ENCODE measurements at places on chromosomes 16 and 17. TPM values are rescaled to one million over a fixed set of nuclear protein-coding genes. Genes with fewer than 3 reads are reported as not detected.

The GPRC5B gene
- 2.3 TPM for total RNA-seq

The NPB gene
- total RNA-seq = 0.65 TPM

DNA sequence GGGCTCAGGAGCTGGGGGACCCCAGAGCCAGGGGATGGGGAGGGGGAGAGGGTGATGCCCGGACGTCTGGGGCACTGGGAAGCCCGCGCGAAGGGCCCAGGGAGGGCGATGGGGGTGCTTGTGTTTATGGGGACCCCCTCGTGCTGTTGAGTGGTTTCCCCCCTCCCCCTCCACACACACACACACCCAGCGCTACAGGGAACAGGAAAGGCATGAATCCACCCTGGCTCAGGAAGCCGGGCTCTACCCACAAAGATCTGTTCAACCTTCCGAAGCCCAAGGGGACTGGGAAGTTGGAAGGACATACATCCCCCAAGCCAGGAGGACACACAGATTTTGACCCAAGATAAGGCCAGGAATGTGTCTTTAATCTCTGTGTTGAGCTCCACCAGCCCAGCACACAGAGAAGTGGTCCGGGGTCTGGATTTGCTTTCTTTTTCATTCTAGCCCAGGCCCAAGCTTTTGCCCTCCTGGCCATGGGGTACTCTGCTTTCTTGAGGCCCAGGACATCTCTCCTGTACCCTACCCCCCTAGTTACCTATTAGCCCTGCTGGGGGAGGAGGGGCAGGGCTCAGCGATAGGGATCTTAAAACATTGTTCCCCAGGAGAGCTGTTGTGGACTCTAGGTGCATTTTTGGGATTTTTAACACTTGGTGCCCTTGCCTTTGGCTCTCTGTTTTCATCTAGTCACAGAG is 1.2 kb downstream of the UBALD2 start:
- DNase-seq = no peak

DNA sequence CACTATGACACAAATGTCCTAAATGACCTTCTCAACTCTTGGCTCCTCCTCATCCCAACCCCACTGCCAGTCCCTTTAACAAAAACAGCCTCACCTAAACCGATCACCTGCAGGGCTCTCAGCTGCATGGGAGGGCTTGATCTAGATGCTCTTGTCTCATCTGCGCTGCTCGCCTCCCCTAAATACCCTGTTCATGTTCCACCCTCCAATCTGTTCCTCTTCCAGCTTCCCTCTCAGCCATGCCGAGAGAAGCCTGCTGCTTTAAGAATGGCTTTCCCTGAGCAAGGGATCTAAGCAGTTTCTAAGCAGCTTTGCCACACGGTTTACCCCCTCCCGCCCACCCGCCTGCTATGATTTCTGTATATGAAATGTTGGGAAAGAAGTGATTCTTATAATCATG is 23.7 kb downstream of the PIPOX start:
- DNase-seq = no peak

- DNase-seq = peak; percentile 60
These were observed 7.7 kb upstream of the PPL start for GRCh38 chr16:4944333-4945281.

Data from K562 (cell line).